ENCODE measurements at places on chromosomes 1 and 21.
A peak's percentile ranks its signal among the peaks of the same experiment; 100 is the strongest.

GRCh38 chr1:63319046-63320021 is 3.0 kb upstream of the FOXD3 start:
- DNase-seq = no peak

- no peak for DNase-seq
Measured at GRCh38 chr1:25662061-25662460, 45.5 kb downstream of the MAN1C1 start.

DNA sequence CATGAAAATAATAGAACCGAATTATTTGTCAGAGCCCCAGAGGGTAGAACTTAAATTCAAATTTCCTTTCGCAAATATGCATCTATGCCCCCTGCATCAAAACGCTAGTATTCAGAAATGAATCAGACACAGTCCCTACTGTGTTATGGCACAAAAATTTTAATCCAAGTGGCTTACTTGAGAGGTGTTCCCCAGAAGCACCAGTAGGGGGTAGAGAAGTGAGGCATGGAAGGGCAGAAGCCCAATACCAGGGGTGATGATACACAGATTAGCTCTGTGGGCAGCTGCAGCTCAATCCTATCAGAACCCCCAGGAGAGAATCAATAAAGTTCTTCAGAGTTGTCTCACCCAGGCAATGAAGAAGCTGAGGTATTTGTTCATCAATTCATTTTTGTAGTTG is 342.2 kb downstream of the OMA1 start:
- no peak for DNase-seq

GRCh38 chr21:28674763-28675162 is 317.9 kb downstream of the LTN1 start:
- DNase-seq = no peak

DNA sequence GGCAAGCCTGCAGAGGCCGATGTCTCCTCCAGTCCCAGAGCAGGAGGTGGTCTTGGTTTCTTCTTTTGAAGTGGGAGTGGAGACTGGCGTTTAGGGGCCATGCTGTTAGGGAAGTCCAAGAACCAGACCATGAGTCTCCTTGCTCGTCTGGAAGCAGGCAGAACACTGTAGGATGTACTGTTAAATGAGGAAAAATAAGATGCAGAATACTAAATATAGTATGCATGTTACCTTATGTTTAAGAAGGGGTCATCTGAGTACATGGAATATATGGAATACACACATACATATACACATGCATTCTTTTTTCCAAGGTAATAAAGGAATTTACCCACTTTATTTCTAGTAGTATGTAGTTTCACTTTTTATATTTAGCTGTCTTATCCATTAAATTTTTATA is at the start of gene SETSIP:
SETSIP (minus strand) TSS at position 101 of the 400 bp plus-strand sequence; CDS start at position 101, 0 bp downstream.
- no peak for DNase-seq

DNA sequence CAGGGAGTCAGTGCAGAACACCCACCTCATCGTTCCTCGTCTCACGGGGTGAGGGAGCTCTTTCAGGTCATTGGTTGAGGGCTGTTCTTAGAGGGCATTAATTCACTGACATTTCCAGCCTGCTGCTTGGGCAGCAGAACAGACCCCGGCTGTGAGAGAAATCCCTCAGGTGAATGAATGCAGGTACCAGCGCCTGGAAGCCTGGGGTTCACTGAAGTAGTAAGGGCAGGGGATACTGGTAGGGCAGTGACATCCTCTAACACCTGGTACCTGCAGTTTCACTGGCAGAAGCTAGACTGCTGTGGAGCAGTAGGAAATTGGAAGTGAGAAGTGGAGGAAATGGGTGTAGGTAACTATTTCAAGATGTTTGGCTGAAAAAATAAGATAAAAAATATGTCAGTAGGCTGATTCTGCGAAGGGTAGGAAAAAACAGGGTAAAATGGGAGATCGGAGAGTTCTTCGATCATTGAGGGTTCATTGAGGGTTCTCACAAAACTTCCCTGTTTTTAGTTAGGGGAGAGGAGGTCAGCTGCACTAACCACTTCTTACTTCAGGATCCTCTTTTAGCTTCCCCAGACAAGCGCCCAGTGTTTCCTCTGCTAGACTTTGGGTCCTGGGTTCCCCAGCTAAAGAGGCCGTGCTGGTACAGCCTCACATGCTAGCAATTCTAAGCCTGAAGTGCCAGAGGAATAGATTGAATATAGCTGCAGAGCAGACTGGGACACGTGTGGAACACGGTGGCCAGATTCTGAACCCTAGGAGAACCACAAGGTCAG is 55.2 kb downstream of the RNF220 start:
- no peak for DNase-seq

DNA sequence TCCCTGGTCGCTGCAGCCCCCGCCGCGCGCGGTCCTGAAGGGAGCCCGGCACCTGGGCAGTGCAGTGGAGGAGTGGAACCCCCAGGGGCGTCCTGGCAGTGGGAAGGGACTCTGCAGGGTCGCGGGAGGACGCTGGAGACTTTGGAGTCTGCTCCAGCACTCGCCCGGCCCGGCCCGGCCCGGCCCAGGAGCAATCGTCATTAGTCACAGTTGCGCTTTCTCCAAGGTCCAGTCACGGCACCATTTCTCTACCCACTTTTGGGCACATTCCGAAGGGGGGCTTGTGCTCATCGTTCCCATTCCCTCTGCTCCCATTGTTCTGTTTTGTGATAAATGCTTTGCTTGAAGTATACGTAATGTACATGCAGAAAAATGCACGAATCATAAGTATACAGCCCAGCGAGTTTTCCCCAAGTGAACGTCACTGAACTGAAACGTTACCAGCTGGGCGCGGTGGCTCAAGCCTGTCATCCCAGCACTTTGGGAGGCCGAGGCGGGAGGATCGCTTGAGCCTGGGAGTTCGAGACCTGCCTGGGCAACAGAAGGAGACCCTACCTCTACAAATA is 999 bp downstream of the THAP3 start:
- DNase-seq = no peak

- DNase-seq = no peak
Measured at GRCh38 chr1:197798492-197798891, 23.2 kb upstream of the DENND1B start.

DNA sequence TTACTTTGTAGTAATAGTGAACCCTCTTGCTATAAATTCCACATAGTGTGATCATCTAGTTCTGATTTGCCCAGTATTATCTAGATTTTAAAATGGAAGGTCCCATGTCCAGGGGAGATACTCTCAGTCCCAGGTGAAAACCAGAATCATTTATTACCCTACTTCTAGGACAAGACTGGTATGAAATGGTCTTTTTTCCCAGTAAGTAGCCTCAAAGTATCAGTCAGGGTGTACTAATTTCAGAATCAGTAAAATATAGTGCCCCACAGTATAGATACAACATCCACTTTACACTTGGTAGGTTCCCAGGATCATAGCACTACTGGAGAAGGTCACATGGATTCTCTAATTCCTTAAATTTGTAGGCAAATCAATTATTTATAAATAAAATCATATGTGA is 318.3 kb downstream of the GRIK1 start:
- DNase-seq = no peak

- no peak for DNase-seq
Measured at GRCh38 chr1:11960715-11961114, 19.5 kb upstream of the MFN2 start.

DNA sequence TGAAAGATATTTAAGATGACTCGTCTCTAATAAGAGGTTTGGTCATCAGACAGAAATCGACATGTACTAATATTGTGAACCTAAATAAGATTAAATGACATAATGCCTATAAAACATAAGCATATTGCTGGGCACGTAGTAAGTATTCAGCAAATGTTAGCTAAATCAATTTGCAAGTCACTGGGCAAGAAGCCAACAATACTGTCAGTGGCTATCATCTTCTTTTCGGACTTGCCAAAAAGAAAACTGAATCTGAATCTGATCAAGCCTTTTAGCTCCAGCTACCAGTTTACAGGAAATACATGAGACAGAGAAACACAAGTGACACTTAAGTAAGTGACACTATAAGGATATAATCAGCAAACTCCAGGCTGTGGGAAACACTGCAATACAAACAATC is 46.0 kb downstream of the RPL5 start:
- no peak for DNase-seq

GRCh38 chr1:105544475-105544874 is 1512.0 kb upstream of the PRMT6 start:
- DNase-seq = no peak

DNA sequence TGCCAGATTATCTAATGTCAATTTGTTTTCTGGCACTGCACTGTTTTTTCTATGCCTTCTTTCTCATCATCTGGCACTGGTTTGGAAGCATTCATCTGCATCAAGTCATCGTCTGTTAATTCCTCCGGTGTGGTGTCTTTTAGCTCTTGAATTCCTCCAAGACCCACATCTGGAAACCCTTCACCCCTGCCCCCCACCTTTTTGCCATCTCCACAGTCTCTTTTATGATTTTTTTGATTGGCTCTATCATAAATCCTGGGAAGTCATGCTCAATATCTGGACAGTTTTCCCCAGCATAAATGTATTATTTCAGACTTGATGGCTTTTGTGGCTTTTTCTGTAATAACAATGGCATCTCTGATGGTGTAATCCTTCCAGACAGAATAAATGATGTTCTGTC is 10.4 kb upstream of the KCNK1 start:
- DNase-seq = no peak

DNA sequence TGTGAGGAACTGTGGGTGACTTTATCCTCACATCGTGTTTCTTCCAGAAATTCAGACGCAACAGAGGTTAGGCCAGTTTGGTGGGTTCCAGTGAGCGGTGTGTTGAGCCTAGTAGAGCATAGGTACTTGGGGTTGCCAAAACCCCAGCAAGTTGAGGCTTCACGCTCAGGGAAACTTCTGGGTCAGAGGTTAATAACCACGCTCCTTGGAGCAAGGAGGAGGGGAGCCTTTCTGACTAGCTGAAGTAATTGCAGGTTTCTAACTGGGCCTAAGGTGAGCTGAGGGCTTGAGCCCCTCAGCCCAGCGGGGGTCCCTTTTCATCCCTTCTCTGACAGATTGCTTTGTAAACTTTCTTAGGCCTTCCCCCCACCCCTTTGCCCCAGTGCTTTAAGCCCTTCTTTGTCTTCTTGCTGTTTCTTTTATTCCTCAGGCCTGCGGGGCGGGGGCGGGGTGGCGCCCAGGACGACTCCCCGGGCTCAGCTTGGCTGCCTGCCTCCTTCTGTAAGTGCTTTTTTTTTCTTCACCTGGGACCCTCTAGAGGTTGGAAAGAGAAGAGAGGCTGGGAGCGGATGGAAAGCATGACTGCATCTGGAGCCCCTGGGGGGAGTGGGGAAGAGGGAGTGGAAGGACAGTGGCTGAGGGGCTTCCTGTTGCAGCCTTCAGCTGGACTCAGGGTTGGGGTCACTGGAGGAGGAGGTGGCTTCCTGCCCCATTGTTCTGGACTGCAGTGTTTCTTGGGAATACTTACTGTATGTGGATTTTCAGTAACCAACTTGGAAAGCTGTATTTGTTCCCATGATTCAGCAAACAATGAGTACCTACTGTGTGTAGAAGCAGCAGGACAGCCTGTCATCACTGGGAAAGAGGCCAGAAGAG is 1.3 kb upstream of the ZNF436 start:
- DNase-seq = no peak

- DNase-seq = peak; percentile 75
Measured at GRCh38 chr1:62384276-62385005, 52.4 kb upstream of the USP1 start.

GRCh38 chr1:222522105-222522915 is 25.6 kb downstream of the HHIPL2 start:
- no peak for DNase-seq

DNA sequence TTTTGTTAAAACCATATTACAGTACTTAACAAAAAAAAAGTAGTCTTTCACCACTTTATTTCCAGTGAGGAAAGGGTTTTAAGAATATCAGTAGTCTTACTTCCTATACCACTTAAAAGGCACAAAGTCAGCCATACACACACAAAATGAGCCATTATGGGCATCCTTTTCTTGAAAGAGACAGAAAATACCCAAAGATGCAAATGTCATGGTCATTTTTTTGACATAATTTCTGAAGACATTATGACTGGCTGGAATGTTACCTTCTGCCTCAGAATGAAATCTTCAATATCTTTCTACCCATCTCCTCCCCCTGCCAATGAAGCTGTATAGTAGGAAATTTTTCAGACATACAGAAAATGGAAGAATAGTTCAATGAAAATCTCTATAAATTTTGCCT is 237.7 kb downstream of the SLC45A1 start:
- no peak for DNase-seq

DNA sequence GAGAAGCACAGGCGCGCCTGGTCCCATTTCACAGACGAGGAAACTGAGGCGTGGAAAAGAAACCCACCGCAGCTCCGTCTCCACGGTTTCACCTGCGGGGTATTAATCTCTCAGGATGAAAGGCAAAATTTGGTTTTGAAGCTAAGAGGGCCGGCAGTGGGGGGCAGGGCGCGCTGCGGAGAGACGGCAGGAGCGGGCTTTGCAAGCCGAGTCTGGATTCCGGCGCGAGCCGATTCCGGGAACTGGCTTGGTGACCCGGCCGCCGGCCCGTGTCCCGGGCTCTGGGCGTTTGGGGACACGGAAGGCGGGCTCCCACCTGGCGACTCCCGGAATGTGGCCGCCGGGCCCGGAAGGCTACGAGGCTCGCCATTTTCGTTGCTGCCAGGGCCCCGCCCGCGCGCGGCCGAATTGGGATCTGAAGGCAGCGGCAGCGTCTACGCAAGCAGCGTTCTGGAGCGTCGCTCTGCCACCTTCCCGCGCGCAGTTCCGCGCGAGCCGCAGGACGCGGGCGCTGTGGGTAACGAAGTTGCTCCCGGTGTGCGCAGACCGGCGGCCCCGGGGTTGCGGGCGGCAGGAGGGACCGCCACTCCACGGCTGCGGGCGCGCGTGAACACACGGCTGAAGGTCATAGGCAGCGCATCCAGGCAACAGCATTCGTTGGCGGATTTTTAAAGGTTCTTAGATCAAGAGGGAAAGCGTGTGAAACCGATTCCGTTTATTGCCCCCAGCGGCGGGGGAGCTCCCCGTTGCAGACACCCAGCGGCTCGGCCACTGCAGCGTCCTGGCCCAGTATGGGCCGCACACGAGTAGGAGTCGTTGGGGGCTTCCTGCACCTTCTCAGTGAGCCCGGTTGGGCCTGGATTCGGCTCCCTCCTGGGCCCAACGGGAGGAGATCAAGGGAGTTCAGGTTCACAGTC is 5.4 kb upstream of the PRDM16 start:
- no peak for DNase-seq
